ENCODE measurements at places on chromosomes 16 and 17.

DNA sequence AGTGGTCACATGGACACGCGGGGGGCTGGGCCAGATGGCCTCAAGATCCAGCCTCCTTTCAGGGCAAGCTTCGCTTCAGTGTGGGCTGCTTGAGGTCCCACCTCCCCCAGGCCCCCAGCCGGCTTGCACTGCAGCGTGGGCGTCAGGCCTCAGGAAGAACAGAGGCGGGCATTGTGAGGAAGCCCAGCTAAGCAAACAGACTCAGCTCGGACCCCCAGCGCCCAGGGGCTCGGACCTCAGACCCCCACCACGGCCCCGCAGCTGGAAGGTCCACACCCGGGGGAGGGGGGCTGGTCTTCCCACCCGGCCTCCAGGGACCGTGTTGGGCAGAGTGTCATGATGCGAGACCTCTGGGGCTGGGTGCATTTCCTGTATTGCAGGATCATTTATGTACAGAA, 24.7 kb upstream of the ZNF469 start:
- DNase-seq: no peak

GRCh38 chr17:8163978-8164814, 1.4 kb upstream of the VAMP2 start:
- peak; percentile 88 for DNase-seq

DNA sequence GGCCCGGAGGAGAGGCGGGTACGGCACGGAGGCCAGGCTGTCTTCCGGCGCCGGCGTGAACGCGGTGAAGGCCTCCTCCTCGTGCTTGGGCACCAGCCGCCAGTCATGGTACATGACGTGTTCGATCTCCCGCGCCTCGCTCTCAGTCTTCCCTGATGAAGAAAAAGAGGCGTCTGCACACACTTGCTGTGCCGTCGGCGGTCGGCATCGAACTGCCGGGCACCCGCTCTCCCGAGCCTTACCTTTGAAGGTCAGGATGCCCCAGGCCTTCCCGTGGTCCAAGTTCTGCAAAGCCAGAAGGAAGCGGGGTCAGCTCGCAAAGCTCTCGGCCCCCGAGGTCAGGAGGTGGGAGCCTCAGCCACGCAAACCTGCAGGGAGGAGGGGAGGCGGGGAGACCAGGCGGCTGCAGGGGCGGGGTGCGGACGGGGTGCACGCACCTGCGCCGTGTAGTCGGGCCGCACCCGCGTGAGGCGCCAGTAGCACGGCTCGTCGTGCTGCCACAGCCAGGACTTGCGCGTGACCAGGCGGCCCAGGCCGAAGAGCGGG, at the start of gene EME2:
Gene EME2, plus strand, starts transcription at position 449 of the 546 bp plus-strand sequence. CDS start 418 bp downstream, outside the sequence.
- peak; percentile 76 for DNase-seq

- DNase-seq: peak; percentile 11
Observed at GRCh38 chr16:72474501-72475123, 302.7 kb upstream of the PMFBP1 start.

GRCh38 chr17:4474093-4474492, 24.6 kb upstream of the SPNS2 start:
- no peak for DNase-seq

DNA sequence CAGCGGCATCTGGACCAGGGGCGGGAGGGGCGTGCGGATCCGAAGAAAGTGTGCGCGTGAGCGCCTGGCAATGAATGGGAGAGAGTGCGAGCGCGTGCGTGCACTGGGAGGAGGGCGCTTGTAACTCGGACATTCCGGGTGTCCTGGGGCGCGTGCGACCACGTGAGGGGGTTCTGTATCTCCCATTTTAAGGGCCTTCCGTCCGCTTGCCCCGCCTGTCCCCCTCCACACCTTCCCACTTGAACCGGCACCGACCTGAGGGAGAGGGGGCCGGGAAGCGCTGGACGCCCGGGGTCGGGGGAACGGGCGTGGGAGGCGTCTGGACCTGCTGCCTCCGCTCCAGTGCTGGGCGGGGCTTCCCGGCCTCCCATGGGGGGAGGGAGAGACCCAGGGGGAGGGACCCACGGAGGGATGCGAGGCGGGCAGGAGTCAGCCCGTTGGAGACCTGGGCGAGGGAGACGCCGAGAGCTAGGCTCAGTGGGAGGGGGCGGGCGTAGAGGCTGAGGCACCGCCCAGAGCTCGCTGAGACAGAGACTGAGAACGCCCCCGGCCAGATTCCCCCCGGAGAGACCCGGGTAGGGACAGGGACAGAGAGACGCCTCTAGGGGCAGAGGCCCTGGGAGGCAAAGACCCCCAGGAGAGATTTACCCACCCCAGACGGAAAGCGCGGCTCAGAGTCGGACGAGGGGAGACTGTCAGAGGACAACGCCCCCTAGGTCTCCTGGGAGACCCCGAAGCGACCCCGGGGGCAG, at the start of gene KREMEN2:
Gene KREMEN2, plus strand, starts transcription at position 553 of the 752 bp plus-strand sequence. CDS start 246 bp downstream, outside the sequence.
- peak; percentile 59 for DNase-seq

DNA sequence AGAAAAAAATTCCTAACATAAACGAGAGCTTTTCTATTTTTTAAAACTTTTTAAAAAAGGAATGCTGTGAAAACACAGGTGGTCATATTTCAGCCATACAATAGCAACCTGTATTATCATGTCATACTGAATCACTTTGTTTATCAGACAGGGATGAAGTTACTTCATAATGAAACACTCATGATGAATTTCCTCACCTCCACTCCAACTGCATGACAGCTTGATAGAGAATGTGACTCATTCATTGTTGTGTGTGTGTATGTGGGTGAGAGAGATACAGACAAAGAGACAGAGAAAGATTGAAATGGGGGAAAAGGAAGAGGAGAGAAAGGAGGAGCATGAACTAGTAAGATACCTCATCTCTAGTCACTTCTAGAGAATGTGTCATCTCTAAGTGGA, 109.0 kb downstream of the SYCE1L start:
- peak; percentile 4 for DNase-seq

DNA sequence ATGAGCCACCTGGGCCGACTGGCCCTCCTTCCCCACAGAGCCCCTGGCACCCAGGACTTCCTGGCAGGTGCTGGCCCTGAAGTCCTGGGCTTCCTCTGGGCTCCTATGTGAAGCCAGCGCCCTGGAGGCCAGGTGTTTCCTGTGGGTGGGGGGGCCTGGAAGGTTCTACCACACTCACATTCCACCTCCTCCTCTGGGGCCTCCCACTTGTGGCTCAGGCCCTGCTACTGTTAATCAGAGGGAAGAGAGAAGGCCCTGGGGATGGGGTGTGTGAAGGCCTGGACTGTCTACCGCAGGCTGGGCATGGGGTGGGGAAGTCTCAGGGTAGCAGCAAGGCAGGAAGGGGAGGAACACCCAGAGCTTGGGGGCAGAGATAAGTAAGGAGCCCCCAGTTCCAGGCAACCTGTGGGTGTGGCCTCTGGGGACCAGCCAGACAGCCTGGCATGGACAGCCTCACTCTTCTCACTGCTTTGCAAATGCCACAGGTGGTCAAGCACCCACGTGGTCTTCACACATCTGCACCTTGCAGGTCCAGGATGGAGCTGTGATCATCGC, 111.9 kb upstream of the TNRC6C start:
- peak; percentile 53 for DNase-seq

DNA sequence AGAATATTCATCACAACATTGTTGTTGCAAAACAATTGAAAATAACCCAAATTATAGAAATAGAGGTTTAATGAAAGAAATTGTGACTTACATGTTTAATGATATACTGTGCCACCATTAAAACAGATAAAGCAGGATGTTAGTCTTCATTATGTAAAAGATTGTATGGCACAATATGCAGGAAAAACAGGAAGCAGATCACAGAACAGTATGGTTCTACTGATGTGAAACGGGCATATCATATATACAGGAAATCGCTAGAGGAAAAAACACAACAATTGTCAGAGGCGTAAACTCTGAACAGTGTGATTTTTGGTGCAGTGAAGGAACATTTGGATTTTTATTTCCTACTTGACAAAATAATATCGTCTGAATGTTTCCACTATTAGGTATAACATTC, 22.0 kb downstream of the OR3A1 start:
- no peak for DNase-seq

- DNase-seq: peak; percentile 30
Observed at GRCh38 chr17:18968945-18969887, 17.3 kb downstream of the SLC5A10 start.

DNA sequence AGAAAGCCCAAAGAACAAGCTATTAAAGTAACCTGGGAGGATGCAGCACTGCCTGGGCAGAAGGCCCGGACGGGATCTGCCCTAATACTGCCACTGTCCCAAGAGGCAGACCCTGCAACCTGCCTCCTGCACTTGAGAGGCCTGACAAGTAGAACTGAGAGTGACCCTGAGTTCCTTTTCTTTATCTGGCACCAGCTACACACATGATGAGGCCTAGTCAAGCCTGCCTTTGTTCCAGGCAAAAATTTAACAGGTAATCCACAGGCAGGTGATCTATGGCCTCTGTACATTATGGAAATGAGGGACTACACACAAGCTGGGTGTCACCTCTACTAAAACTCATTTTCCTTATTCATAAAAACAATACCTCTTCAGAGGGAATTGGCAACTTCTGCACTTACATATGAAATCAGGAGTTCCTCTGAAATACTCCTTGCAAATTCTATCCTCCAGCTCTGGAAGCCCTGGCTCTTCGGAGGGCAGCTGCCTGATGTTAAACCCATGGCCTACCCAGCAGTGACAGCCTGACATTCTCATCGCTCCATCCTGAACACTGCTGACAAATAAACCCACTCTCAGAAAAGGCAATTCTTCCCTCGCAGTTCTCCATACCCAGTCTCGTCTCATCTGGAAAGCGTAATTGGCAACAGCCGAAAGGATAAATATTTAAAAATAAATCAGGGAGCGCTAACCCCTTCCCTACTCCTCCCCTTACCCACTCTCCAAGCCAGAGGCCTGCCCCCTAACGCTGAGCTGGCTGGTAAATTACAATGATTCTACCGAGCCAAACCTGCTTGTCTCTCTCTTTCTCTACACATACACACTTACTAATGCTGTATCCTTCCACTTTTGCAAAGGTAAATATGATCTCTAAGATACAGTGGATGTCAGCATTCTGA, 2.5 kb upstream of the ZFHX3 start:
- no peak for DNase-seq

Measured in activated CD8-positive, alpha-beta T cell treated with anti-CD3 and anti-CD28 coated beads for 36 hours (primary cell).